ENCODE measurements at places on chromosomes 7 and 10.

- DNase-seq: no peak
These were observed 338.7 kb downstream of the SORCS1 start for GRCh38 chr10:106825576-106826364.

- DNase-seq: no peak
These were observed 109.8 kb upstream of the WDR11 start for GRCh38 chr10:120741396-120741795.

GRCh38 chr10:5534880-5535856, 10.4 kb downstream of the CALML3 start:
- DNase-seq: no peak

DNA sequence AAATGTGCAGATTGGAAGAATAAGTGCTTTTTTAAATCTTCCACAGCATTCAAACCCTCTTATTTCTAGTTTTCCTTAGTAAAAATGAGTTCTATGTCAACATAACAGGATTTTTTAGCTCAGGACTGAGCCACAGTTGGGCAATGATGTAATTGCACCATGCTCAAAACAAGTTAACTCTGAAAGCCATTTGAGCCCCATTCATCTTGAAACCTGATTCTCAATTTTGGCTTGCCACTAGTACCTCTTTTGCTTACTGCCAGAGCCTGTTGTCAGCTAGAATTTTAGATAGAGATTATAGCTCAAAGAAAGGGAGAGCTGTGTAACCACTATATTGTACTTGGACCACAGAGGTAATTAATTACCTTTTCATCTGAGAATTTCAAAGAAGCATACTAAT, 1028.5 kb upstream of the PHF14 start:
- DNase-seq: no peak

DNA sequence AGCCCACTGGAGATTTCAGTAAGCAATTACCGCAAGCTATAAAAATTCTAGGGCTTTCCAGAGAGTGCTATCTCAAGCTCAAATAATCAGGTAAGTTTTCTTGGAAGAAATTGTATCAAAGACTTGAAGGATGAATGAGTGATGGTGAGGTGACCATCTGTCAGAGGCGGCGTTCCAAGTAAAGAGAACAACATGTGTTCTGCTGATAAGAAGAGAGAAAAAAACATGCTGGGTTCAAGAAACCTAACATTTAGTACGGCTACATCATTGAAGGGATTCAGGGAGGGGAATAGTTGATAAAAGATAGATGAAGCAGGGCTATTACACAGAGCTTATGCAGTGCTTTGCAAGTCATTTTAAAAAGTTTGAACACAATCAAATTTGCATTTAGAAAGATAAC, 100.7 kb downstream of the GNAI1 start:
- no peak for DNase-seq

- DNase-seq: no peak
These were observed 68.7 kb upstream of the SEPHS1 start for GRCh38 chr10:13416760-13417159.

GRCh38 chr10:11757454-11757820, 15.3 kb downstream of the ECHDC3 start:
- peak; percentile 51 for DNase-seq

- DNase-seq: peak; percentile 97
These were observed 16.1 kb downstream of the MYOF start for GRCh38 chr10:93465806-93466675.

DNA sequence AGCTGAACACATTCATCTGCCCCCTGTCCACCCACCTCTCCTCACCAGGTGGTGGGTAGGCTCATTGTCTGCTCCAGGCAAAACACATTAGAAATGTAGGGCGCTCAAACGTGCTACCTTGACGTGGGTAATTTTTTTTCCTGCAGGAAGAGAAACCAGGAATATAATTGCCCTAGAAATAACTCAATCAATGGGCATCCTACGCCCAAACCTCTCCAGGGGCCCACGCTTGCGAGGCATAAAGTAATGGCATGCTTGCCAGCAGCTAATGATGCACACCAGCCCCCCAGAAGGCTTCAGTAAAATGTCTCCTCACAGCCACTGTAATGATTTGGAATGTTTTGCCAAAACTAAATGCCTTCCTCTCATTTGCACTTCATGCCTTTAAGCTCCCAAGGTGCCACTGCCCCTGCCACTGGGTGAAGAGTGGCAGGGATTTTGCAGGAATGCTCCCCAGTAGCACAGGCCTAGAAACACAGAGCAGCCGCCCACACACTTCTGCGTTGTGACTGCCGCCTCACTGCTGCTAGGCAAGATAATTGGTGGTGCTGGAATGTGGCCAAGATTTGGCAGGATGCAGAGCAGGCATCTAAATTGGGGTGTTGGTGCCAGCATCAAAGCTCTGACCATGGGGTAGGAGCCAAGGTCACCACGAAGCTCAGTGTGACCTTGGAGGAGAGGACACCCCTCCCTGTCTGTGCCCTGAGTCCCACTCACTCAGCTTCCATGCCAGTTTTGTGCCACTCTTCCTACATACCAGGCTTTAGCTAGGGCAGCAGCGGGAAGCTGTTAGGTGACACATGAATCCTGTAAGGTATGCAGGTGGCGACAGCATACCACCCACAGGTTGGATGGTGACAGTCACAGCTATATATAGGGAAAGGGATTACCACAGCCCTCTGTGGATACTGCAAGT, 48.7 kb upstream of the PPP1R3C start:
- no peak for DNase-seq

DNA sequence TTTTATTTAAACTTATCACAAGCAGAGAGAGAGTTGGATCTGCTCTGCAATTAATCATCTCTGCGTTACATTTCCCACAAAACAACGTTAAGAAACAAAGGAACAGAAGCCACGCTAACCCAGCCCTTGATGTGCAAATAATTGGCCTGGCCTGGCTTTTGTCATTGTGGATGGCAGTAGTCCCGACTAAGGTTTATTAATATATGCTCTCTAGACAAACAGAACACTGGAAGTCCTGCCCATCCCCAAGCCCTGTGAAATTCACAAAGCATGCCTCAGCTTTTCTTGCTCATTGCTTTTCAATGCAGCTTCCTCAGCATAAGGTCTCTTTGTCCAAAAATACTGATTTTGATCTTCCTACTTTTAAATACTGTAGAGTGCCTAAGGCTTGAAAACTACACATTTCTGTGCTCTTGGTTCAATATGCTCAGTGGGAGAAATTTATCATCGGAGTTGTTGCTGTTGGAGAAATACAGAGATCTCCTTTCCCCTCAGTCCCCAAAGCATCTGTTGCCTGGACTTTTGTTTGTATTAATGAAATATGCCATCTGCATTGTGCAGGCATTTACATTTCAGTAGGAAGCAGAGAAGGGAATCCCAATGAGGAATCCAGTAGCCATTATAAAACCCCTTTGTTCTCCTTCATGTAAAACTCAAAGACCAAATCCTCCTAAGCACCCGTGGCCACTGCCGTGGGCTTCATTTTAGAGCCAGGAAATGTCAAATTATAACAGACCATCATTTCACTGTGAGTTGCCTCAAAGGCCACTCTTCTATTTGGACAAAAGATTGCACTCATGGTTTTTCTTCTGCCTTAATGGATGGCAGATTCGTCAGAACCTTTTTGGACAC, 61.1 kb downstream of the SORCS1 start:
- DNase-seq: no peak

- no peak for DNase-seq
These were observed 216.9 kb downstream of the SORCS1 start for GRCh38 chr10:106947643-106948042.

- no peak for DNase-seq
These were observed 291.3 kb upstream of the PHYHIPL start for GRCh38 chr10:58885146-58885545.

GRCh38 chr10:91340613-91341362, 69.4 kb upstream of the HECTD2 start:
- peak; percentile 48 for DNase-seq

DNA sequence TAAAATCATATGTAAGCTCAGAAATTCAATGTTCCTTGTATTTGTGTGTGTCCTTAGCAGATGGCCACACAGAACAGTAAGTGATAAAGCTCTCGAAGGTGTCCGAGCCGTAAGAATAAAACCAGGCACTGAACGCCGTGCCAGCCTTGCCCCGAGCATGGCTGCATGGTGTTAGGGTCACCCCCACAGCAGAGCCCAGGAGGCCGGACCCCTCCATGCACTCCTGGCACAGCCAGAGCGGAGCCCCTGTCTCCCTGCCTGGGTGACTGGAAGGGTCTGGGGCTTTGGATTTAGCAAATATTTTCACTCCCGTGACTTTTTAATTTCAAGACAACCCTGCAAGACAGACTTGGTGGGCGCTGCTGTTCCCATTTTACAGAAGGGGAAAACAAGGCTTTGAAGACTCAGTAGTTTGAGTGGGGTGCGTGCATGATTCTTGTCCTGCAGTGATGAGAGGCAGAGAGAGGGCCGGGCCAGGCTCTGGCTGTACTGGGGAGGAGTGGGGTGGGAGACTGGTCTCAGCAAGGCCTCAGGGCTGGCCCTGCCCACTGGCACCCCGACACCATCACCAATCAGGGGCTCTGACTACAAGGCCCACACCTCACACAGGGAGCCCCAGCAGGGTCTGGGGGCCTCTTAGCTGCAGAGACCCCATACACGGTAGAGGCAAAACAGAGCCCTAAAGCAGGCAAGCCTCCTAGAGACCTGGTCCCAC, 39.4 kb downstream of the VIPR2 start:
- no peak for DNase-seq

DNA sequence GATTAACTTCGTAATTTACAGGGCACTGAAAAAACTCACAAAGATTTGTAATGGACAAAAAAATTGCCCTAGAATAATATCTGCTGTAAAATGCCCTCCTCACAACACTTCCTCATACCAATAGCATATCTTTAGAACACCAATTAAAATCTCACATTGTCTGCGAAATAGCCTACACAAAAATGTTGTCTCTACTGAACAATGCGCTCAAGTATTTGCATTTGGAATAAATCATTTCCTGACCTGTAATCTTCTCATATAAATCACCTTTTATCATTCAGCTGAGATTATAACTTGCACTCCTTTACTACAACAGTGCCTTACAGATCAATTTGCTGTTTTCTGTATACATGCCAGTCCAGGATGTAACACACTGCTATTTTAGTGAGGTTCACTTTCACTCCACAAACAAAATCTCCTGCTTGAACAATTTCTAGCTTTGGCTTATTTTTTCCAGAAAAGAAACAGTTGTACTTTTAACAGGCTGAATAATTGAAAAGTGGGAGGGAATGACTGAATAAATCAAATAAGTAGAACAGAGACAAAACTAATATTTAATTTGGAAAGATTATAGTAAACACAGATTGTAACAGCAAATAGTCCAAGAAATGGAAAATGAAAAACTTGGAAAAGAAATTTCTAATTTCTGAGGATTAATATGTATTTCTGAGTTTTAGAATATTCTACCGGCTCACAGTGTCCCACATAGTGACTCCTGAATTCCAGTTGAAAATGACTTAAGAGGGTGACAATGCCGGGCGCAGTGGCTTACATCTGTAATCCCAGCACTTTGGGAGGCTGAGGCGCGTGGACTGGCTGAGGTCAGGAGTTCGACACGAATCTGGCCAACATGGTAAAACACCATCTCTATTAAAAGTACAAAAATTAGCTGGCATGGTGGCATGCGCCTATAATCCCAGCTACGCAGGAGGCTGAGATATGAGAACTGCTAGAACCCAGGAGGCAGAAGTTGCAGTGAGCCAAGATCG, 30.6 kb downstream of the JMJD1C start:
- no peak for DNase-seq

DNA sequence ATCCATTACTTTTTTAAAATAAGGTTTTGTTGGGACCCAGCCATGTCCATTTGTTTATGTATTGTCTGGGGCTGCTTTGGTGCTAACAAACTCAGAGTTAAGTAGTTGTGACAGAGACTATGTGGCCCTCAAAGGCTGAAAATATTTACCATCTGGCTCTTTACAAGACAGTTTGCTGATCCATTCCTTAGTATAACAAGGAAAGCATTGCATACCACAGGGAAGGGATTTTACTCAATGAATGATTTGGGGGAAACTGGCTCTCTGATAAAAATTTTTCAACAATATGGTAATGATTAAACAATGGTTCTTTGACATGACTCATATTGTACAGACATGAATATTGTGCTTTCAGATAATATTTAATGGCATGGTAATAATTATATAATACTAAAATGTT, 738.1 kb downstream of the KCNMA1 start:
- DNase-seq: no peak

GRCh38 chr7:20193242-20193777, 23.9 kb downstream of the MACC1 start:
- DNase-seq: no peak

DNA sequence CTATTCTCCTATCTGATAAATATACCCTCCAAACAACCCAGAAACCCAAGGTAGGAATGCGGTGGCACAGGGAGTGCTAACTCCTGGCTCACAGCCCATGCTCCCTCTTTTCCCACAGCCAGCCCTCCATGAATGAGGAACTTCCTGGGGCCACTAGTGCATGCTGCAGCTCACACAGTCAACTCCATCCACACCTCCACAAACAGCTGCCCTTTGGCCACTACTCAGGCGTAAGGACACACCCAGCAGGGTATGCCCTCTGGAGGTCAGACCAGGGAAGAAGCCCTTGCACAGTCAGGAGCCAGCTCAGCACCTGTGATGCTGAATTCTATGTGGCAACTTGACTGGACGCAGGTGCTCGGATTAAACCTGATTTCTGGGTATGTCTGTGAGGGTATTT, 85.2 kb upstream of the PIK3CG start:
- DNase-seq: no peak

GRCh38 chr10:91664426-91664825, 31.6 kb upstream of the PPP1R3C start:
- DNase-seq: no peak

DNA sequence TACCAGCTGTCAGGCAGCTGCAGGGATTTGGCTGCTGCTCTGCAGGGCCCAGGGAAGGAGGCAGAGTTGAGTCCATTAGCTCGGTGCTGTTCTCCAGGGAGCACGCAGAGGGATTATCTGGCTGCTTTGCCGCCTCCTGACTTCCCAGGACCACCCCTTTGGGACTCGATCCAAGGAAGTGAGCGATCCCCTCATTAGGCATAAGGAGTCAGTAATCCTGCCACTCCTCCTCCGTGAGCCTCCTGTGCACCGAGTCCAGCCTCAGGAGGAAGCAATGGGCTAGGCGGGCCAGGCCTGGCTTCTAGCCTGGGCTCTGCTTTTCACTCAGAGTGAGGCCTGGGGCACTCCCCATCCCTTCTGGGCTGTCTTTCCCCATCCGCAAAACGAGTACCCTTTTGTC, 417.9 kb downstream of the RPS24 start:
- no peak for DNase-seq

- no peak for DNase-seq
These were observed 1303.2 kb upstream of the LRRTM3 start for GRCh38 chr10:65622608-65623007.

DNA sequence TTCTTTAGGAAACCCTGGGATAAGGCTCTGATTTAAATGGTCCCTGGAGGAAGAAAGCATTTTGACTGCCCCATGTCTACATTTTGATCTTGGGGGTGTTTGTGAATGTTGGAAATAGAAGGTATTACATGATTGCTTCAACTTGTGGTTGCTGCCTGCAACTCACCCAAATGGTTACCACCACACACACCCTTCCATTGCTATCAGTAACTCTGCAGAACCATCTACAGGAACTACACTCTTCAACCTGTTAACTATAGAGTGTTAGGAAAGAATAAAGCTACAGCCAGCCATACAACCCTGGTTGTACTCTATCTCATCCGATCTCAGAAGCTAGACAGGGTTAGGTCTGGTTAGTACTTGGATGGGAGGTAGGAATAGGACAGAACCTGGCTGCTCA, 71.2 kb downstream of the APBB1IP start:
- no peak for DNase-seq

GRCh38 chr10:68184546-68184945, 47.4 kb downstream of the ATOH7 start:
- no peak for DNase-seq

GRCh38 chr7:117283371-117283770, 39.5 kb downstream of the WNT2 start:
- no peak for DNase-seq

Measured in T1000 (cell line).